ENCODE measurements at places on chromosomes 2 and 18.

- DNase-seq = no peak
Measured at GRCh38 chr2:62314291-62314690, 118.4 kb downstream of the B3GNT2 start.

- no peak for DNase-seq
Measured at GRCh38 chr2:229375251-229375650, 104.2 kb upstream of the PID1 start.

DNA sequence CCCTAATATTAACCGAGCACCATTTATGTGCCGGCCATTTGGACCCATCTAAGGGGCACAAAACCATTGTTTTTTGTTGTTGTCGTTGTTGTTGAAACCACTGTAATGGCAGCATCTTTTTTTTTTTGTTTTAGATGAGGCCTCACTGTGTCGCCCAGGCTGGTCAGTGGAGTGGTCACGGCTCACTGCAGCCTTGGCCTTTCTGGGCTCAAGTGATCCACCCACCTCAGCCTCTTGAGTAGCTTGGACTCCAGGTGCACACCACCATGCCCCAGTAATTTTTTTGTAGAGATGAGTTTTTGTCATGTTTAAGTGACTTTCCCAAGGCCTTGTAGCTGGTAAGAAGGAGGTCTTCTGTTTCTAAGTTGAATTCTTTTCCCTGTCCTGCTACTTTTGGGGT is 33.0 kb downstream of the ASAP2 start:
- peak; percentile 50 for DNase-seq

DNA sequence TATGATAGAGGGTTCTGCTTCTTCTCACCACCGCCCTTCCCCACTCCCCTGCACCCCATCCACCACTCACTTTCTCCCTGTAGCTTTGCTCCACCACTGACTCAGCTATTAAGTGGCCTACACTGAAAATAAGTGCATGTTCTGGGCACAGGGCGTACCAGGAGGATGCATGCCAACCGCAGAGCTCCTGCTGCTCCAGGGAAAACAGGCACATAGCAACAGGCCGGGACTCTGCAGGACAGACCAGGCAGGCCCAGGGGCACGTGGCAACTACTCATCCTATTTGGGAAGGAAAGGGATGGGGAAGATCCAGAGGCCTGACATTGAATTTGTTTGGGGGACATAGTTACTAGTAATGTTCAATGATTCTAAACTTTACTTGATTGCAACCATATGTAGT is 28.4 kb downstream of the ARL4C start:
- DNase-seq = no peak

- no peak for DNase-seq
Measured at GRCh38 chr2:72036595-72036994, 111.1 kb downstream of the CYP26B1 start.

GRCh38 chr2:120870467-120870788 is 134.8 kb downstream of the GLI2 start:
- DNase-seq = no peak

- DNase-seq = no peak
Measured at GRCh38 chr2:231213931-231214642, 15.7 kb downstream of the ARMC9 start.

- no peak for DNase-seq
Measured at GRCh38 chr2:122193622-122194021, 438.2 kb downstream of the TSN start.

- DNase-seq = no peak
Measured at GRCh38 chr18:56532176-56532840, 106.1 kb downstream of the TXNL1 start.
